BE2C (cell line): ENCODE measurements at places on chromosomes 13 and 19.

- DNase-seq = no peak
Measured at GRCh38 chr19:28537079-28537478, 675.9 kb downstream of the UQCRFS1 start.

GRCh38 chr13:31880851-31881494 lies 141.6 kb downstream of the RXFP2 start:
- DNase-seq = no peak

DNA sequence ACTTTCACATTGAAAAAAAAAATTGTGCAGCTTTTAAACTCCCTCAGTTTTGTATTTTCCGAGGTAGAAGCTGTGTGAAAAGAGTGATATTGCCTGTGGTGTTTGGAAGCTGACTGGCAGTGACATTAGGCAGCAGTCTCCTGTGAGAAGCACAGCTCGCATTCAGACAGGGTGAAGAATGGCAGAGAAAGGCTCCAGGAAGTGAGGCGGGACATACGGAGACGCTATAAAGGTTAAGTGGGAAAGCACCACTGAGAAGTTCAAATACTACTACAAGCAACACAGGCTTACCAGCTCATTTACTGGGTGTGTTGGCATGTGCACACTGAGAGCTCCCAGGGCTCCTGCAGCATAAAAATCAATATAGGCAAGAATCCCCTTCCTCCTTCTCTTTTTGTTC lies 88.4 kb downstream of the RXFP2 start:
- DNase-seq = peak; percentile 20

GRCh38 chr19:50870417-50871089 lies 2.7 kb upstream of the KLK2 start:
- DNase-seq = no peak

- no peak for DNase-seq
Measured at GRCh38 chr19:6188811-6189210, 53.3 kb downstream of the ACSBG2 start.

DNA sequence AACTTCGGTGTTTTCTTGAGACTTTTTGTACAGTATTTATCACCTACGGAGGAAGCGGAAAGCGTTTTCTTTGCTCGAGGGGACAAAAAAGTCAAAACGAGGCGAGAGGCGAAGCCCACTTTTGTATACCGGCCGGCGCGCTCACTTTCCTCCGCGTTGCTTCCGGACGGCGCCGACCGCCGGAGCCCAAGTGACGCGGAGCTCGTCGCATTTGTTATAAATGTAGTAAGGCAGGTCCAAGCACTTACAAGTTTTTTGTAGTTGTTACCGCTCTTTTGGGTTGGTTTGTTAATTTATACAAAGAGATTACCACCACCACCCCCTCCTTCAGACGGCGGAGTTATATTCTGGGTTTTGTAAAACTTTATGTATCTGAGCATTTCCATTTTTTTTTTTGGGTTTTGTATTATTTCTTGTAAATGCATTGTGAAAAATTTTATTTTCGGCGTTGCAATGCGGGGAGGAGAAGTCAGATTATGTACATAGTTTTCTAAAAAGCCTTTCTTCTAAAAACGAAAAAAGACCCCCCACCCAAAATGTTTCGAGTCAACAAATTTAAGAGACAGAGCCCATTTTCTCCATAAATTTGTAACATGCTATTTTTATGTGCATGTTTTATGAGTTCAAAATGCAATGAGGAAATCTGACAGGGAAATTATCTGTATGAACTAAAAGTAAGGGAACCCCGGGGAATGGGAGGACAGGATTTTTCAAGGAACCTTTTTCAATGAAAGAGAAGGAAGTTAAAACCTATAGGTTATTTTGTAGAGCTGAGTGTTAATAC lies 2.3 kb downstream of the SOX1 start:
- DNase-seq = no peak

DNA sequence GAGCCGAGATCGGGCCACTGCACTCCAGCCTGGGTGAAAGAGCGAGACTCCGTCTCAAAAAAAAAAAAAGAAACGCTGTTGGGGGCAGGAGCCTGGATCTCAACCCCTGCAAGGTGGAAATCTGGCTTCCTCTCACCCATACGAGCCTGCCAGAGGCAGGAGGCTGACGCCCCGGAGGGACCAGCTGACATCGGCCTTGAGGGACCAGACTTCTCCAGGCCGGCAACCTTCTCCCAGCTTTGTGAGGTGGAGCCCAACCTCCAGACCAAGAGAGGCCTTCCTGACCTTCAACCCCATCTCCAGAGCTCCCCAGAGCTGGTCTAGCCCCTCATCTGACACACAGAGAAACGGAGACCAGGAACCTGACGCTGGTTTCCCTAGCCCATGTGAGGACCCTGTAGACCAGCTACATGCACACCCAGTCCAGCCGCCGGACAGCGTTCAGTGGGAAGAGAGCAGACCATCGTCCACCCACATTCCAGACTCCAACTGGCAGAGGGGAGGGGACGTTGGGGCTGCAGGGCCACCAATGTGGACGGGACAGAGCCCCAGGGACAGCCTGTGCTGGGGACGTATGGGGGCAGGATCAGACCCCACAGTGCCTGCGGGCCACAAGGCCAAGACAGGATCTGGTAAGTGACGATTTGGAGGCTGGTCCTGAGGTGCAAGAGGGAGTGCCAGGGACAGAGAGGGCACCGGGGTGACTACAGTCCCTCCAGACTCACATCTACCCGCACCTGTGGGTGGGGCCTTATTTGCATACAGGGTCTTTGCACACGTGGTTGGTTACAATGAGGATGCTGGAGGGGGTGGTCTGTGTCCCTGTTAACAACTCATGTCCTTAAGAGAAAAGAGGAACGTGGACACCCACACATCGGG lies 11.4 kb downstream of the SBNO2 start:
- DNase-seq = no peak

DNA sequence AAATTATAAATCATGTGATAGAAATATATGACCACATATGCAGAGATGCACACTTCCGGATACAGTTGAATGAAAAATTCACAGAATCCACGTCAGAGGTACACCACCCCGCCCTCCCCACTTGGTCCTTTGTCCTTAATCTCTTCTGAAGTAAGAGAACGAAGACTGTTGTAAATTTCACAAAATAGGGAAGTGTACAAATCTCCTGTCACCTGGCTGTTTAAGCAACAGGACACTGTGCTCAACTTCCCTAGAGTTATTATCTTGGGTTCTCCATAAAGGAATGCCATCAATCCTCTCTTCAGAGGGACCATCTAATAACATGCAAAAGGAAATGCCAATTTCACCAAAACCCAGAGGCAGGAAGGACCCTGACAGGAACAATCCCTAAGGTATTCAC lies 10.5 kb upstream of the CEACAM6 start:
- no peak for DNase-seq

DNA sequence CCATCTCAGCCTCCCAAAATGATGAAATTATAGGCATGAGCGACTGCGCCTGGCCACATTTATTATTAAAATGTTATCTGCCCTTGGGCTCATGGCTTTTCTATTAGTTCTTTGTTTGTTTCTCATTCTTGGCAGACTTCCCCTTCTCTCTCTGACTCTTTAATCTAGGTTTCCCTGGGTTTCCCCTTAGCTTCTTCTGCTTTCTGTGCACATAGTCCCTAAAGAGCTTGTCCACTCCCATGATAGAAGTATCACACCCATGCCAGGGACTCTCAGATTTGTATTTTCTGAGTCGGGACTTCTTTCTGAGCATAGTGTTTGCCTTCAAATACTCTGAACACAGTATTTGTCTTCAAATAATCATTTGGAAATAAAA lies 38.6 kb upstream of the ITM2B start:
- DNase-seq = no peak

- DNase-seq = no peak
Measured at GRCh38 chr13:114067381-114067885, 65.0 kb downstream of the RASA3 start.

GRCh38 chr13:109387471-109387870 lies 398.9 kb downstream of the IRS2 start:
- no peak for DNase-seq

- no peak for DNase-seq
Measured at GRCh38 chr13:107835339-107836018, 379.9 kb downstream of the LIG4 start.

GRCh38 chr13:101726681-101727080 lies 274.2 kb downstream of the ITGBL1 start:
- no peak for DNase-seq

DNA sequence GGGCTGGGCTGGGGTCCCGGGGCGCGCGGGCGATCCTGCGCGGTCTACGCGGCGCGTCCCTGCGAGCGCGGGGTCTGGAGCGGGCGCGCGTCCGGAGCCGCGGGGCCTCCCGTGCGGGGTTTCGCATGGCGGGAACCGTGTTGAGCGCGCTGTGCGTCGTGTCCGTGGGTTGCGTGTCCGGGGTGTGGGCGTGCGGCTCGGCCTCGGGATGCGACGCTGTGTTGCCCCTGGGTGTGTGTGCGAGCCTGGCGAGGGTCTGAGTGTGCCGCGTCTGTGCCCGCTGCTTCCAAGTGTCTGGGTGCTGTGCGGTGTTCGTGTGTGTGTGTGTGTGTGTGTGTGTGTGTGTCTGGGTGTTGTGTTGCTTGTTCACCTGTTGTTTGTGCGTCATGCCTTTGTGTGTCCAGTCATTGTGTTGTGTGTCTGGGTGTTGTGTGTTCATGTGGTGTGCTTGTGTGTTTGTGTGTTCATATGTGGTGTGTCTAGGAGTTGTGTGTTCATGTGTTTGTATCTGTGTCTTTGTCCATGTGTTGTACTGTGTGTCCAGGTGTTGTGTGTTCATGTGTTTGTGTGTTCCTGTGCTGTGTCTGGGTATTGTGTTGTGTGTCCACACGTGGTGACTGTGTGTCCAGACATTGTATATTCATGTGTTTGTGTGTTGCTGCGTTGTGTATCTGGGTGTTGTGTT lies 552 bp downstream of the PLK5 start:
- no peak for DNase-seq

DNA sequence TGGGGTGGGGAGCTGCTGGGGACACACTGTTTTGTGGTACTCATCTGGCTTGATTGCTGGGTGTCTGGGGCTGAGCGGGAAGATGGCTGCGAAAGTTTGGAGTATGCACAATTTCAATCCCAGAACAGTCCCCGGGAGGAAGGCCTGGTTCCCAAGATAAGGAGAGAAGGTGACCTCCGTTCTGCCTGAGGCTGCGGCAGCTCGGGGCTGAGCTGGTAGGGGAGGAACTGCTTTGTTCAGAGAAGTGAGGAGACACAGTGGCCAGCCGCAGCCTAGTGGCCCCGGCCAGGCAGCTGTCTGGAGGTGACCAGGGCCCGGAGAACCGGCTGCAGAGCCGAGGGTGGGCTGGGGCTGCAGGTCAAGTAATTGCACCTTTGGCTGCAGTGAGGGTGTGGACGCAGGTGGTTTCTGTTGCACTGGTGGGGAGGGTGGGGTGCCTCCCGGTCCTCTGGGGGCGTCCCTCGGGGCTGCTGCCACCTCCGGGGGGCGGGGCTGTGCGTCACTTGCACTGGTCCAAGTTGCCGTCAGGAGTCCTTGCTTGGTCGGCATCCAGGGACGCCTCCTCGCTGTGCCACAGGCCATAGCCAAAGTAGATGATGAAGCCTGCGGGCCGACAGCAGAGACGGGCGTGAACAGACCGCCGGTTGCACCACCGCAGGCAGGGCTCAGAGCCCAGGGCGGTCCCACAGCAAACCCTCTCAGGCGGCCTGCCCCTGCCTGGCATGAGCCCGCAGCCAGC lies 81.3 kb downstream of the SLC7A1 start:
- DNase-seq = peak; percentile 72

- no peak for DNase-seq
Measured at GRCh38 chr19:29062475-29063435, 150.2 kb downstream of the UQCRFS1 start.

GRCh38 chr13:62418872-62419271 lies 1003.2 kb upstream of the PCDH20 start:
- DNase-seq = no peak

- no peak for DNase-seq
Measured at GRCh38 chr19:425056-425455, 16.1 kb upstream of the C2CD4C start.

DNA sequence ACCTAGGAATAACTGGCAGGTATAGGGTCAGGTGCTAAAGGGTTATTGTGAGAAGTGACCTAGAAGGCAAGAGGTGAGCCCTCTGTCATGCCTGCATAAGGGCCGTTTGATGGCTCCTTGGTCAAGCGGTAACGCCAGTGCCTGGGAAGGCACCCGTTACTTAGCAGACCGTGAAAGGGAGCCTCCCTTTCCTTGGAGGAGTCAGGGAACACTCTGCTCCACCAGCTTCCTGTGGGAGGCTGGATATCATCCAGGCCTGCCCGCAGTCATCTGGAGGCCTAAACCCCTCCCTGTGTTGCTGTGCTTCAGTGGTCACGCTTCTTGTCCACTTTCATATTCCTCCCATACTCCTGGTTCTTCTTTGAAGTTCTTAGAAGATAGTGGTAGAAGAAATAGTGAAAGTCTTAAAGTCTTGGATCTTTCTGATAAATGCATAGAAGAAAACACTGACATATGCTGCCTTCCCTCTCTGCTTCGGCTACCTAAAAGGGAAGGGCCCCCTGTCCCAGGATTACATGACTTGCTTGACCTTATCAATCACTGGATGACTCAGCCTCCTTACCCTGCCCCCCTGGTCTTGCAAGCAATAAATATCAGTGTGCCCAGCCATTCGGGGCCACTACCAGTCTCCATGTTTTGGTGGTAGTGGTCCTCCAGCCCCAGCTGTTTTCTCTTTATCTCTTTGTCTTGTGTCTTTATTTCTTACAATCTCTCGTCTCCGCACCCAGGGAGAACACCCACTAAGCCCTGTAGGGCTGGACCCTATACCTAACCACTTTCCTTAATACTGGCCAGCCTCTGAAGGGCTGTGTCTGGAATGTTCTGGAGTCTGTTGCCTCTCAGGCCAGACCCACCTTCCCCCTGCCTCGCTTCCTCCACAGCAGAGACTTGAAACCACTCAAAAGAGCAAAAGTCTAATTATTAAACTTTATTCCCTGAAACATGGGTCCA lies 16.1 kb upstream of the ABCC4 start:
- DNase-seq = no peak
